Activated T-cell treated with anti-CD3 and anti-CD28 coated beads for 48 hours (primary cell): ENCODE measurements at places on chromosomes 4 and X.

- DNase-seq: peak; percentile 55
Observed at GRCh38 chrX:48897157-48897624, 377 bp downstream of the TIMM17B start.

- no peak for DNase-seq
Observed at GRCh38 chrX:6990552-6991193, 156.8 kb upstream of the STS start.

DNA sequence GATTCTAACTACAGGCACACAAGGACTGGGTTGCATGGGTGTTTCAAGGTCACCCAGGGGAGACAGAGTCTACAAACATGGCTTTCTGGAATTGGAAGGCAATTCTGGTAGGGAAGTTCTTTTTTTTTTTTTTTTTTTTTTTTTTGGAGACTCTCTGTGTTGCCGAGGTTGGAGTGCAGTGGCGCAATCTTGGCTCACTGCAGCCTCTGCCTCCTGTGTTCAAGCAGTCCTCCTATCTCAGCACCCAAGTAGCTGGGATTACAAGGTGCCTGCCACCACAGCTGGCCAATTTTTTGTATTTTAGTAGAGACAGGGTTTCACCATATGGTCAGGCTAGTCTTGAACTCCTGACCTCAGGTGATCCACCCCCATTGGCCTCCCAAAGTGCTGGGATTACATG, 16.3 kb upstream of the FHDC1 start:
- DNase-seq: no peak

- no peak for DNase-seq
Observed at GRCh38 chrX:56817179-56817578, 88.1 kb downstream of the NBDY start.
